Effector memory CD8-positive, alpha-beta T cell (primary cell): ENCODE measurements at places on chromosomes 4 and X.

DNA sequence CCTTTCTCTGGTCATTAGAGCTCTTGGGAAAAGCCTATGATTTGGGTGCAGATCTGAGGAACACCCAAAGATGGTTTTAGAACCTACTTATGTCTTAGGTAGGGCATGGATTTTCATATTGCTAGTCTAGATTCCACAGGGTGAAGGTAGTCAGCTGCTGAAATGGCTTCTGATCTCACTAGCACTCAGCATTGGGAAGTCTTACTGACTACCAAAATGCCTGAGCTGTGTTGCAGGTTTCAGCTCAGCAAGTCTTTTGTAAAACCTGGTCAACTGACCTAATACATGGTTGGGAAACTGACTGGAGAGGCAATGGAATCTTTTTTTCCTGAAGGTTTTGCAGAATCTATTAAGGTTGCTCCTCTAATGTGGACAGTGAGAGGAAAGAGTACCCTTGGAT, 136.4 kb downstream of the CCNG2 start:
- H3K4me1 ChIP-seq: no peaks in the 10 kb centered on the region
- no peak overlapping the region for H3K27ac ChIP-seq
- H3K4me3 ChIP-seq: no peak overlapping the region
- DNase-seq: no peak

- H3K4me3 ChIP-seq: no peak overlapping the region
- peaks cover 3% of the 10 kb centered on the region for H3K36me3 ChIP-seq
- DNase-seq: no peak
- peaks cover 7% of the 10 kb centered on the region for H3K27me3 ChIP-seq
Measured at GRCh38 chr4:5488413-5488812, 219.9 kb downstream of the EVC2 start.

- H3K27ac ChIP-seq: no peak overlapping the region
- no peak overlapping the region for H3K4me3 ChIP-seq
- no peaks in the 10 kb centered on the region for H3K27me3 ChIP-seq
- no peak for DNase-seq
- H3K36me3 ChIP-seq: no peaks in the 10 kb centered on the region
Measured at GRCh38 chr4:128354205-128354821, 66.7 kb upstream of the PGRMC2 start.

DNA sequence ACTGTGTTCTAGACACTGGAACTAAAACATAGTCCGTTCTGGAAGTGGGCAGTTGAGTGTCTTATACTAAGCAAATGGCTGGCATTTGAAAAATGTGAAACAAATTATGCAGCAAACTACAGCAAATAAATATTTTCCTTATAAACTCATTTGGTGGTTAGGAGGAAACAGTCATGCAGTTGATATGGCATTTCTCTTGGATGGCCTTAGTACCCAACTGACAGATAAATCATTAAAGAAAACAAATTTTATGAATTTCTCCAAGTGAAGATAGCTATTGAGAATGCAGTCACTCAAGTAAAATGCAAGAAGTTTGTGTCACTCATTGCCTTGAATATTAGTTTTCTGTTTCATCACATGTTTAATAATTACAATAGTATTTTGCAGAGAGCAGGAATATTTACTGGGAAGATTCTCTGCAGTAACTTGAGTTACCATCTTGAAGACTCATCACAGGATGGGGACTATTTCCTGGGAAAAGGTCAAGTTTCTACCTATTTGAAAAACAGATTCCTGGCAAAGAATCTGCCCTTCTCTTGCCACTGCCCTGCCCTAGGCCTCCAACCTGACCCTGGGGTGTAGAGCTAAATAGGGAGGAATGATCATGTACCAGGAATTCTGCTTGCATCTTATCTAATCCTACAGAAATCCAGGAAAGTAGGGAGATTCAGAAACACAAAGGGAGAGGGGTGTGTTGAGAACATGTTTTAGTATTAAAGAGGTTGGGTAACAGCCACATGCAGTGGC, 105.9 kb downstream of the SH3RF1 start:
- H3K27ac ChIP-seq: no peak overlapping the region
- H3K36me3 ChIP-seq: no peaks in the 10 kb centered on the region
- H3K4me3 ChIP-seq: no peak overlapping the region
- no peaks in the 10 kb centered on the region for H3K4me1 ChIP-seq

GRCh38 chr4:85946821-85947220, 413.0 kb downstream of the MAPK10 start:
- no peak overlapping the region for H3K4me3 ChIP-seq
- H3K4me1 ChIP-seq: no peaks in the 10 kb centered on the region
- no peak for DNase-seq
- no peaks in the 10 kb centered on the region for H3K36me3 ChIP-seq
